Activated CD8-positive, alpha-beta T cell treated with anti-CD3 and anti-CD28 coated beads, Interleukin-2, amount 10 ng/mL, durations not matched to agents 7 days and 5 days (primary cell): ENCODE measurements at places on chromosomes 2 and 18. TPM values are rescaled to one million over a fixed set of nuclear protein-coding genes. Genes with fewer than 3 reads are reported as not detected.
A peak's percentile ranks its signal among the peaks of the same experiment; 100 is the strongest.

- peaks cover 28% of the 10 kb centered on the region for H3K4me1 ChIP-seq
- H3K36me3 ChIP-seq = peaks cover 2% of the 10 kb centered on the region
- peak overlapping the region; percentile 14 for H3K4me3 ChIP-seq
- H3K27me3 ChIP-seq = peaks cover 10% of the 10 kb centered on the region
- no peak overlapping the region for H3K27ac ChIP-seq
Observed at GRCh38 chr2:73212448-73213176, 1.4 kb upstream of the SMYD5 start.

GRCh38 chr18:21277578-21277977, 35.5 kb downstream of the GREB1L start:
- no peak overlapping the region for H3K4me3 ChIP-seq
- H3K4me1 ChIP-seq = no peaks in the 10 kb centered on the region
- H3K36me3 ChIP-seq = no peaks in the 10 kb centered on the region
- H3K27ac ChIP-seq = no peak overlapping the region
- DNase-seq = no peak

GRCh38 chr2:48929571-48930301, 174.2 kb upstream of the LHCGR start:
- no peak for DNase-seq
- no peaks in the 10 kb centered on the region for H3K27me3 ChIP-seq

GRCh38 chr2:85887566-85888019, 1.2 kb downstream of the ST3GAL5 start:
- H3K4me1 ChIP-seq = peaks cover 54% of the 10 kb centered on the region
- peak; percentile 74 for DNase-seq
- H3K4me3 ChIP-seq = peak overlapping the region; percentile 91
- peaks cover 33% of the 10 kb centered on the region for H3K36me3 ChIP-seq

DNA sequence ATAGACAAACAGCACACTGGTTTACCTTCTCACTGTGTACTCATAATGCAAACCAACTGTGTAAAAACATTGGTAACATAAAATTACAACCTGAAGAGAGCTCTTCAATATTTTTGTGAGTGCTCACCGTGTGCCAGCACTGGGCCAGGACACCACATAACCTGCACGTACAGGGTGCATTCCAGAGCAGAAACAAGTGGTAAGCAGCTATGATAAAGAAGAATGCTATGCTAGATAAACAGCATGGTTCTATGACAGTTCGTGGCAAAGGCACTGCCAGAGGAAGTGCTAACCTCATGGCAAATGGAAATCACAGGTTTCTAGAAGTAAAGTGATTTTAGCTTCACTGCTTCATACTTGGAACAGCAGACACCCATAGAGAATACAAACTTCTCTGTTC, 343.5 kb downstream of the MTX2 start:
- peaks cover 26% of the 10 kb centered on the region for H3K27me3 ChIP-seq
- no peak overlapping the region for H3K4me3 ChIP-seq
- no peak for DNase-seq
- H3K27ac ChIP-seq = no peak overlapping the region

DNA sequence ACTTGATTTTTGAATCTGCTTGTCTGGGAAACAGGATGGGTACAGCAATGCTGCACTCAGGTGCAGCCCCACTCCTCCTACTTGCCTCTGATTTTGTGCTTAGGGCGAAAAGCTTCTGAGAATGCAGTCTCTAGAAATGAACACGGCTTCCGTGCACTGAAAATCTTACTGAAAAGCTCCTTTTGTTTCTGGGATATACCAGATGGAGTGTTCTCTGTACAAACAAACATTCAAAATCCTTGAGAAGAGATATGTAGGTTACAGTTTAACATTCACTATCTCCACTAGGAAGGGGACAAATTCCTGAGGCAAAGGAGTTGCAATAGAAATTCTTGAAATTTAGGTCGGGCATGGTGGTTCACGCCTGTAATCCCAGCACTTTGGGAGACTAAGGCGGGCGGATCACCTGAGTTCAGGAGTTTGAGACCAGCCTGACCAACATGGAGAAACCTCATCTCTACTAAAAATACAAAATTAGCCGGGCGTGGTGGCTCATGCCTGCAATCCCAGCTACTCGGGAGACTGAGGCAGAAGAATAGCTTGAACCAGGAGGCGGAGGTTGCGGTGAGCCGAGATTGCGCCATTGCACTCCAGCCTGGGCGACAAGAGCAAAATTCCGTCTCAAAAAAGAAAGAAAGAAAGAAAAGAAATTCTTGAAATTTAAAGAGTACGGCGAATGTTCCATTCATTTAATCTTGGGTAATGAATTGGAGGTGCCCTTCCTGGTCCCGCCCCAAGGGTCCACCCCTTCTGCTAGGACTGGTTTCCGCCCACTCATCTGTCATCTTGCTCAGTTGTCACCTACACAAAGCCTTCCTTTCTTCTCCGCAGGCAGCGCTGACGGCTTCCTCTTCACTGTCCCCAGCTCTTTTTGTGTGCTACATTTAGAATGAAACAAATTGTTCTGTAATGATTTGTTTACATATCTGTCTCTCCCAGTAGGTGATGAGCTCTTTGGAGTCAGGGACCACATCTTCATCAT, 92.4 kb downstream of the SOCS6 start:
- H3K27ac ChIP-seq = no peak overlapping the region
- H3K36me3 ChIP-seq = no peaks in the 10 kb centered on the region
- no peaks in the 10 kb centered on the region for H3K27me3 ChIP-seq
- no peaks in the 10 kb centered on the region for H3K4me1 ChIP-seq
- DNase-seq = no peak
- no peak overlapping the region for H3K4me3 ChIP-seq

DNA sequence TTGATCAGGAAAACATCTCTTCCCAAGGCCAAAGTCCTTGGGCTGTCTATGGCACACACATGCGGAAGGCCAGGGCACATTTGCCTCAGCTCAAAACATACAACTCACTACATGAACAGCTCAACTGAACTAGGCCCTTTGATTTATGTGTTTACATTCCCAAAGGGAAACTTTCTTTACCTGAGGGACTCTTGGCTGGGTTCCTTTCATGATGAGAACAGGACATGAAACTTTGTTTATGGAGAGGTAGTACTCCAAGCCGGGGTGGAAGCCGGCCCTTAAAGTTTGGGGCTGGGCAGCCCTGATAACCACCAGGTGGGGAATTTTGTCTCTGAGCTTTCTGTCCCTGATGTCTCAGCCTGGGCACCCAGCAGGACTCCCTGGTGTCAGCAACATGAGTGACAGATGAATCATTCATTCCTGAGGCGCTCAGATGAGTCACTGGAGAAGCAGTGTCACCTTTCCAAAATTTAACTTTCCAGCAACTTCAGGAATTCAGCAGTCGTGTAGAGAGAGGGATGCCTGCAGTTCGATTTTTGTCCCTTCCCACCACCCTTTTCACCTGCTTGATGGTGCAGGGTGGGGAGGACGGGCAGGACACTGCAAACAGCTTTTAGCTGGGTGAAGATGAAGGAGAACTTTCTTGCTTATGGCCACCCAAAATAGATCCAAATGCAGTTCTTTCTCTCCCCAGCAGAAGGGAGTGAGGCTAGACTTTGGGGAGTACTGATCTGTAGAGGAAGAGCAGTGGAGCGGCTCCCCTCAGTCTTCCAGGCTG, 331.6 kb downstream of the DYSF start:
- H3K36me3 ChIP-seq = no peaks in the 10 kb centered on the region
- H3K4me3 ChIP-seq = no peak overlapping the region
- H3K27me3 ChIP-seq = no peaks in the 10 kb centered on the region
- no peak overlapping the region for H3K27ac ChIP-seq
- H3K4me1 ChIP-seq = no peaks in the 10 kb centered on the region

DNA sequence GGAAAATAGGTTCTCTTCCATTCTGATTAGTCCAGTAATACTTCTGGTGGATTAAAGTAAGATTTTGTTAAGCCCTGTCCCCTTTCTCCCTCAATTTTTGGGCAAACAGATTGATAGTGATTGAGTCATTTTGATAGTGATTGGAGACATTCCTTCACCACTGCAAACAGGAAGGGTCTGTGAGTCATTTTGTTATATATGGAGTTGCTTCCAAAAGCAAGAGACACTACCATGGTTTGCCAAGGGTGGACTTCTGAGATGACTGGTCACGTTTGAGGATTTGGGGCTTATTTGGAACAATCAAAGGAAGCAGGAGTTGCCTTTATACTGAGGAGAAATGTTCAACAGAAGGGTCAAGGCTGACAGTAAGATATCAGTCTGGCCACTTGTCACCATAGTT, 249.9 kb downstream of the PARD3B start:
- no peak overlapping the region for H3K27ac ChIP-seq
- peaks cover 5% of the 10 kb centered on the region for H3K27me3 ChIP-seq
- H3K4me1 ChIP-seq = no peaks in the 10 kb centered on the region
- H3K4me3 ChIP-seq = no peak overlapping the region

GRCh38 chr2:205585449-205586383, 96.6 kb upstream of the NRP2 start:
- no peak overlapping the region for H3K27ac ChIP-seq
- no peaks in the 10 kb centered on the region for H3K4me1 ChIP-seq
- peaks cover 6% of the 10 kb centered on the region for H3K27me3 ChIP-seq
- no peaks in the 10 kb centered on the region for H3K36me3 ChIP-seq
- no peak overlapping the region for H3K4me3 ChIP-seq

DNA sequence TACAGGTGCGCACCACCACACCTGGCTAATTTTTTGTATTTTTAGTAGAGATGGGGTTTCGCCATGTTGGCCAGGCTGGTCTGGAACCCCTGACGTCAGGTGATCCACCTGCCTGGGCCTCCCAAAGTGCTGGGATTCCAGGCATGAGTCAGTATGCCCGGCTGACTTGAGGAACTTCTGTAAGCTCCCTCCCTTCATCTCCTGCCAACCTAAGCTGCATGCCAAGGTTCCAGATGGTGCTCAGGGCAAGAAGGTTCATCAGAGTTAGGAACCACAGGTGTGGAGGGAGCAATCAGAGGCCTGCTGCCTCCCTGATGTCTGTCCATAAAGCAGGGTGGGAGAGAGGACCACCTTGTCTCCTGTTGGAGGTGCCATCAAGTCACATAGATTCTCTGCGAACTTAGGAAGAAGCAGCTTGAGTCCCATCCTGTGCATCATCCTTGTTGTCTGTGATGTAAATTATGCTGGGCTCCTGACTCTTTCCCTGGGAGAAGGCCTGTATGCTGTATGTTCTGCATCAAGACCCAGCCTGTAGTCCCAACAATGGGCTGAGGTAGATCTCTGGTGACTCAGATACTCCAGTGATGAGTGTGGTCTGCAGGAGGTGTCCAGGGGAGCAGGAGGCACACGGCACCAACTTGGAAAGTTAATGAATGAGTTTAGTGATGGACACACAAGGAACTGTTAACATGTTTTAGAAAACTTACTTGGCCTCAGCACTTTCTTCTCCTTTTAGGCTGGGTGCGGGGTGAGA, 53.1 kb downstream of the TMEM17 start:
- H3K36me3 ChIP-seq = no peaks in the 10 kb centered on the region
- no peak overlapping the region for H3K27ac ChIP-seq
- H3K4me3 ChIP-seq = no peak overlapping the region
- peaks cover 2% of the 10 kb centered on the region for H3K4me1 ChIP-seq
- H3K27me3 ChIP-seq = peaks cover 2% of the 10 kb centered on the region

GRCh38 chr2:105893011-105893995, 148.6 kb downstream of the NCK2 start:
- no peak overlapping the region for H3K4me3 ChIP-seq
- DNase-seq = no peak
- H3K27ac ChIP-seq = no peak overlapping the region
- H3K36me3 ChIP-seq = peaks cover 75% of the 10 kb centered on the region
- no peaks in the 10 kb centered on the region for H3K27me3 ChIP-seq
- peaks cover 29% of the 10 kb centered on the region for H3K4me1 ChIP-seq

GRCh38 chr2:3102922-3103569, 274.6 kb downstream of the EIPR1 start:
- no peaks in the 10 kb centered on the region for H3K36me3 ChIP-seq
- H3K27ac ChIP-seq = no peak overlapping the region
- DNase-seq = no peak
- peaks cover 8% of the 10 kb centered on the region for H3K27me3 ChIP-seq
- peaks cover 4% of the 10 kb centered on the region for H3K4me1 ChIP-seq

DNA sequence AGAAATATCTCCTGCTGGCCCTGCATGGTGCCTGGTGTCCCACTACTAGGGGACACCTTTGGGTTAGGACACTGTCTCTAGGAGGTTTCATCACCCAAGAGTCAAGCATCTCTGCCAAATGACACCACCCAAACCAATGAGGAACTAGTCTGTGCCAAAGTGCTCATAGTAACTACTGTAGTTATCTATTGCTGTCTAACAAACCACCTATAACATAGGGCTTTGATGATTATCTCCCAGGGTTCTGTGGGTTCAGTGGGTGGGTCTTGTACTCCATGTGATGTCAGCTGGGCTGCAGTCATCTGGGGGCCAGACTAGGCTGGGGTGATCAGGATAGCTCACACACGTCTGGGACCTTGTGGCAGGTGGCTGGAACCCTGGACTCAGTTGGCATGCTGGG, 59.8 kb downstream of the EPAS1 start:
- peaks cover 43% of the 10 kb centered on the region for H3K36me3 ChIP-seq
- DNase-seq = no peak
- peak overlapping the region; percentile 10 for H3K27ac ChIP-seq
- H3K4me1 ChIP-seq = peaks cover 65% of the 10 kb centered on the region
- H3K27me3 ChIP-seq = no peaks in the 10 kb centered on the region

DNA sequence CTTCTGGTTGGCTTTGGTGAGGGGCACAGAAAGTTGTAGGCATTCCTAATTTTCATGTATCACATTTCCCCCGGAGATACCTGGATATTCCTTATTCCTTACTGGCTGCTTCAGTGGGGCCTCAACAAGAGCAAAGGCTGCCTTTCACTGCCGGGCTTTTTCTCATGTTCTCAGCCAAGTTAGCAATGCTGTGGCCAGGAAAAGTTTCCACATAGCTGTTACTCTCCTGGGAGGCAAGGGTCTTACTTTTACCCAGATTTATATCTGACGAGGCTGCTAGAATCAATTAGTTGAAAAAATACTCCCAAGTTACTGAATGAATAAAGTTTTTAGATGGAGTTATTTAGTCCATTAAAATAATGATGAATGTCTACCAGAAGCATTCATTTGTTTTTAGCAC, 230.5 kb downstream of the ZNF407 start:
- no peak overlapping the region for H3K27ac ChIP-seq
- H3K4me1 ChIP-seq = peaks cover 2% of the 10 kb centered on the region
- H3K36me3 ChIP-seq = peaks cover 2% of the 10 kb centered on the region

GRCh38 chr2:17646838-17647701, 106.5 kb downstream of the SMC6 start:
- no peak overlapping the region for H3K27ac ChIP-seq
- H3K4me3 ChIP-seq = no peak overlapping the region
- DNase-seq = no peak

DNA sequence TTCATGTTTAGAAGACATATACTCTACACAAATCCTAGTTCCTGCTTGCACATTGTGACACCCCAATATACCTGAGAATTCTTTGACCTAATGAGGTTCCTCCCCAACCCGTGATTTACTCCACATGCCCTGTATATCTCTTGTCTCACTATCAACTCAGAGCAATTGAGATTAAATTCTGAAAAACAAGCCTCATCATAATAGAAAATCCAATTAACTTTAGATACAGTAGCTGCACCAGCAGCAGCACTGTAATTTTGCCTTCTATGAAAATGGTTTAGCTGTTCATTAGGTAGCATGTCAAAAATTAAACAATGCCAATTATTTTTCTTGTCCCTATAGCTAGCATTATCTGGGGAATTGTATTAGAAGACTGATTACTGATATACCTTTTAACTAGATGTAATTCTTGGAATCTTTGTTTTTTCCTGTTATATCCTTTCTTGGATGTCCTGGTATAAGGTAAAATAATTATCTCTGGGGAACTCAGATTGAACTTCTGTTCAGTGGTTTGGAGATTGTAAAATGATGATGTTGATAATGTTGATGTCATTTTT, 218.9 kb upstream of the TANK start:
- H3K27ac ChIP-seq = no peak overlapping the region
- no peaks in the 10 kb centered on the region for H3K4me1 ChIP-seq
- H3K27me3 ChIP-seq = no peaks in the 10 kb centered on the region

Gene NYAP2
- total RNA-seq = not detected

Gene KYNU
- not detected for total RNA-seq

Gene RAB6C
- total RNA-seq = not detected

Gene DPP10
- not detected for total RNA-seq

Gene EPC2
- 26.1 TPM for total RNA-seq

Gene ALPI
- total RNA-seq = not detected

Gene GPR55
- 12.5 TPM for total RNA-seq

Gene ACVR1
- 10.7 TPM for total RNA-seq

Gene ALKAL2
- total RNA-seq = not detected
